Small intestine (tissue), 16 donors: ENCODE measurements at places on chromosomes 1 and 21.

DNA sequence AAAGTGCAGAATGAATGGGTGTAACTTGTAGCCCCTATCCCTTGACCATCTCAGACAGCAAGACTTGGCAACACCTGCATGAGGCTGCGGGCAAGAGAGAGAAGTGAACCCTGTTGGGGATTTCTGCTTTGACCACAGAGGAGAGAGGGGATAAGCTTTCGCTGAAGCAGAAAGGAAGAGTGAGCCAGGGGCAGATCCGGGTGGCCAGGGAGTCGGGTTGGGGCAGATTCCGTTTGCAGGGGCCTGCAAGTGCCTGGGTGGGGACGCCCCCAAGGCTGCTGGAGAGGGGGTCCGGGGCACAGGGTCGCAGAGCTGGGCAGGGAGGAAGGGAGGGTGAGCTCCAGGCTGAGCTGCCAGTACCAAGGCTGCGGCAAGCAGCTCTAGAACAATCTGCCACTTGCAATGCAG is 25.3 kb upstream of the PIK3CD start:
- DNase-seq = no peak

- DNase-seq = no peak
Measured at GRCh38 chr1:240134596-240134995, 42.9 kb downstream of the FMN2 start.

DNA sequence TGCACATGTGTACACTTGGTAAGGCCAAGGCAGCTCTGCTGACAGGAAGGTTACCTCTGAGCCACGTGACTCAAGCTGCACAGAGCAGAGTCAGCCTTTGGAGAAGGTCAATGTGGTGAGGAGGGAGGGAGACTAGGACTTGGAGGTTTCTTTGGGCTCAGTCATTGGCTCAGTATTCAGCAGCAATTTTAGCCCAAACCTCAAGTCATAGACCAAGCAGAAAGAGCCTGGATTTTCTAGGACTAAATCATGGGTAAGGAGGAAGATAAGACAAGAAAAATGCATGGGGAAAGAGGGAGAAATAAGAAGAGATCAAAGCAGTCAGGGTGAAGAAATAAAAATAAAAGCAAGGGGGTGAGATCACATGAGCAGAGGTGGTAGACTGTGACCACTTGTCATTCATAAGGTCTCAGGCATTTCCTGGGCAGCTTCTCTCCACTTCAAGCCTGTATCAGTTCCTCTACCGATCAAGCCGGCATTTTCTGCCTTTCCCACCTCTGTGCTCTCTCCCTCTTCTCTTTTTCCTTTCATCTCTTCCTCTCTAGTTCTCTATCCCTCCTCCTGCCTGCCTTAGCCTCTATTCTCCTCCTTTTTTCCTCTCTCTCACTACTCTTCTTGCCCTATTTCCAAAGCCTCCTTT is 51.7 kb upstream of the DUSP10 start:
- no peak for DNase-seq

GRCh38 chr1:8002921-8003320 is 23.2 kb downstream of the ERRFI1 start:
- DNase-seq = no peak

DNA sequence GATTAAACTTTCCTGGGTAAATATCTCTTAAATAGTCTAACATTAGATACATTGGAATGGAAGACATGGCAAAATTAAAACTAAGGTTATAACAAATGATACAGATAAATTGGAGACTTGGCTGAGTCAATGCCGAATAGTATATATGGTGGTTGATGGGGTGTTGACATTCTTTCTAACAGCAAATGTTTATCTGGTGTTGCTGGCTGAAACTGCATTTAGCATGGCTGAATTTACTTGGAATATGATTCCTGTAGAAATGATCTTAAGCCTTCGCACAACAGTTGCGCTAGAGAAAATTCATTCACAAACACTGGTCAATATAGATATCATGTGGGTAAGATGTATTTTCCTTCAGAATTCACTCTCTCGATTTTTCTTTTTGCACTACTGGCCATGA is 646.0 kb upstream of the CXADR start:
- DNase-seq = no peak

DNA sequence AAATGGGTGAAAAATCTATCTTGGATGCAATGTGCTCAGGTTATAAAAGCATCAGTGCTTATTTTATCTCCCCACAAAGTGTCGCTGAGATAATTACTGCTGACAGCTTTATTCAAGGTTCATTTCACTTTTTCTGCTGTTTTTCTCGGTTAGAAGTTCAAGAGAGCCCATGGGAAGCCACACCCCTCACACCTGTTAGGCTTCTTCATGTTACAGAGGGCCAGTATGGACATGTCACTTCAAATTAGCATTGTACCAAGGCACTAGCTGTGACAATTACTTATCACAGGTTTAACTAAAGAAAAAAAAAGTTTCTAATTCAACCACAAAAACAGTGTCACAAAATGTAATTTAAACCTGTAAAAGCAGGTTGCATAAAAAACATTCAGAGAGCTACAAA is 187.3 kb upstream of the DMRTA2 start:
- DNase-seq = no peak

- DNase-seq = no peak
Measured at GRCh38 chr1:186218654-186219352, 156.2 kb downstream of the TPR start.

DNA sequence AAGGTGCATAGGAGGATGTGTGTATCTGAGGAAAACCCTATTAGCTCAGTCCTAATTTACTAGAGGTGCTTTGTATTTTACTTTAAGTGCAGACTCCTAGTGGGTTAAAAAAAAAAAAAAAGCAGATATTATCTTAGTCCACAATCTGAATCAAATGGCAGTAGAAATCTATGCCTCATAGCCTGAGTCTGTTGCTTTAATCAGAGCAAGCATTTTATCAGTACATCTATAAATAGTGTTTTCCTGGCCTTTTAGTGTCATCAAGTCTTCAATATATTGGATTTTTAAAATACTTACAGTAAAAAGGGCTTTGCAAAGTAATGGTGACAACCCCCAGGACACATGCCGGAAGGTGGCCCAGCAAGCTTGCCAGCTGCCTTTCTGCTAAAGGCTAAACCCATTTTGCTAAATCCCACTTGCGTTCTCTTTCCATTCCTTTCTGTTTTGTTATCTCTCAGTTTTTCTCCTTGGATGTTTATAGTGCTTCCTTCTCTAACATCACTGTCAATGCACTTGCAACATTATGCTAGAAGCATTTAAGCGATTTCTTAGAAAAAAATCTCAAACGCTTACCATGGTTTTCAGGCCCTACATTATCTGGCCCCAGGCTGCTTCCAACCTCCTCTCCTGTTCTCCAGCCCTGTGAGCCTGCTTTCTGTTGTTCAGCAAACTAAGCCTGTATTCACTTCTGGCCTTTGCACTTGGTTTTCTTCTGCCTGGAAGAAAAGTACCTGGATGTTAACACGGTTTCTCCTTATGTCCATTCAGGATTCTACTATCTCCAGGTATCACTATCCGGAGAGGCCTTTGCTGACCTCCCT is 206.3 kb downstream of the PDE4B start:
- no peak for DNase-seq

DNA sequence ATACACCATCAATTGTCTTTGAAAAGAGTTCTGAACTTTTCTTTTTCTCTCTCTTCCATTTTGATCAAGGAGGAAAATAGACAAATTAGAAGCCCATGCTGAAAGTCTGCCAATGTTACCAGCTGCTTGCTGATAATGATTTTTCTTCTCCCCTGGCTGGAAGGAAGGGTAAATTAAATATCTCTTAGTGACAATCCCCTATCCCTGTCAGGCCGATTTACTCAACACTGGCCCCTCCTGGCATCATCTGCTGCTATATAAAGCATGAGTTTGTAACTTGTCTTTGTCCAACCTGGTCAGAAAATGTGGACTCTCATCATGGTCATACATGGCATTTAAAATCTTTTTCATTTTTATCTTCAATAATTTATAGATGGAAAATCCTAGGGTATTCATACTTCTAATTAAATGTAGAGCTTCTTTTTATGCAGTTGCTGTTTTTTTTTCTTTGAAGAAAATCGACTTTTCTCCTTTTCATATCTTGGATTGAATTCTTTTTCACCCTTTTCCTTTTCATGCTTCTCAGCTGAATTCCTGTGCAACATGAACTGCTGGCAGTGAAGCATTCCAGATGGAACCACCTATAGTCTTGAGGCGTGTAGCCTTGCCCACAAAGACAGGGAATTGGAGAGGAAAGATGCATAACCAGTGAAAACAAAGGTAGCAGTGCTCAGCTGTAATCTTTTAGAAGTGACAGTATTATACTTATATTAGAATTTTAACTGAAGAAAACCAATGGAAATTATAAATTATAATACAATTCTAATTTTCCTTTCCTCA is 214.7 kb upstream of the PTGFR start:
- no peak for DNase-seq
